ENCODE measurements at places on chromosomes 2 and 18.

GRCh38 chr2:5696404-5696944, 4.3 kb downstream of the SOX11 start:
- DNase-seq, result no peak

GRCh38 chr18:36899289-36899688, 70.4 kb downstream of the KIAA1328 start:
- DNase-seq, result no peak

- no peak for DNase-seq
Observed at GRCh38 chr2:31219131-31219969, 2.0 kb upstream of the CAPN14 start.

DNA sequence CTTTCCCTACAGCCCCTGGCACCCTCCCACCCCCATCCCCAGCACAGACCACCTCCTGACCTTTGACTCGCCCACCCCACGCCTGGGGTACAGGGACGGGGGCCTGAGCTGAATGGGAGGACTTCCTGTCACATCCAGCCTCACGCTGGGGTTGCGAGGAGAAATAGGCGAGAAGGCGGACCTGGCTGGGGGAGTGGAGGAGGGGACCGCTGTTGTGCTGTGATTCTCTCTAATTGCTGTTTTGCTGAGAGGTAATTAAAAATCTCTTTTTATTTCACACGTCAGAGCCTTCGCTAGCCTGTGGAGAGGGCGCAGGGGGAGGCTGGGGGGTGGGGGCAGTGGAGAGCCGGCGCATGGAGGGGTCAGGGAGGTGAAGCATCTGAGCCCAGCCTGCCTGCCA, 9.7 kb upstream of the ECEL1 start:
- no peak for DNase-seq

DNA sequence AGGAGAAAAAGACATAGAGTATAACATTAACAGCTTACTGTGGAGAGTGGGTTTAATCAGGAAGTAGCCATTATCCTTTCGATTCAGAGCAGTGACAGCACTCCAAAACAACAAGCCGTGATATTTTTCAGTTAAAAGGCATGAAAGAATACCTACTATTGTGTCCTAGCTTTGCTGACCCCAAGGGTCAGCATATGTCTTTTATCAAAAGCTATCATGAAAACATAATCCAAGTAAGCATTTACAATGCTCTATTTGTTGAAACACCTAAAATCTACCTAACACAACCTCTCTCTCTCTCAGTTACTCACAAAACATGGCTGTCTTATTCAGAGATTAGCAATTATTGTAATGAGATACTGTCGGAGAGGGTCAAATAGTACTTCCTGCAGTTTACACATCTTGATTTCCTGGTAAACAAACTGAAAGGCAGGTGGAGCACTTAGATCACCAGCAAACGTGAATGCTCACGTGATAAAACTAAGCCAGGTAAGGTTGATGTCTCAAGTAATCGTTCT, 100.0 kb downstream of the BAZ2B start:
- DNase-seq, result peak; percentile 7

DNA sequence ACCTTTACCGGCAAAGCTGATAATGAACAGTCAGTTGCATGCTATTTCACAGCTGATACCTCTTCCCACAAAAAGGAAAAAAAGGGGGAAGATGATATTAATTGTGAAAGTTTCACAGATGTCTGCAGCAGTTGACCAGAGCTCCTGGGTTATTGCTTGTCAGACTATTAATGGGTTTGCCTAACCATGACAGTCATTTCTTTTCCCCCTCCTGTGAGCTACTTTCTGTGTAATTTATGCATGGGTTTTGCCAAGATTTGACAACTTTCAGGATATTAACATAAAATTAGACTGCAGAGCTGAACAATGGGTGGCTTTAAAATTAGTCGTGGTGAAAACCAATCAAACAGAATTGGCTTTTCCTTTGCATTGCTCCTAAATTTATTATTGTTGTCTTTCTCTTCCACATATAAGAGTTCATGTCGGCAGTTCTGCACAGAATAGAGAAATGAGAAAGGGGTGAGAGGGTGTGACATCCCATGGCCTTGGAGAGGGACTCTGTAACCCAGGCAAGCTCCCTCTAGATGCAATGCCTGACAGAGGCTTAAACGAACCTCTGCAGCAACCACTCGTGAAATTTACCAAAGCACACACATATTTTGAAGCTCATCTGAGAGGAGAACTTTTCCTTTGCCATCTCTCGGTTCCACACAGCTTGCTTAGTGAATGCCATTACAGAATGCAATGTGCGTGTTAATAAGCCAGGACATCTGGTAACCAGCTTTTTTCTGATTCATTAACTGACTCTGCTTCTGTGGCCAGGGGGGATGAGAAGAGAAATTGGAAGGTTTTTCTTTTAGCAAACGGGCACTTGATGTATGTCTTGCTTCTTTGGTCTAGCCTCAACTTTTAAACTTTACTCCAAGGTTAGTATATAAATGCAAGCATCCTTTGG, 82.2 kb upstream of the ITGA4 start:
- no peak for DNase-seq

DNA sequence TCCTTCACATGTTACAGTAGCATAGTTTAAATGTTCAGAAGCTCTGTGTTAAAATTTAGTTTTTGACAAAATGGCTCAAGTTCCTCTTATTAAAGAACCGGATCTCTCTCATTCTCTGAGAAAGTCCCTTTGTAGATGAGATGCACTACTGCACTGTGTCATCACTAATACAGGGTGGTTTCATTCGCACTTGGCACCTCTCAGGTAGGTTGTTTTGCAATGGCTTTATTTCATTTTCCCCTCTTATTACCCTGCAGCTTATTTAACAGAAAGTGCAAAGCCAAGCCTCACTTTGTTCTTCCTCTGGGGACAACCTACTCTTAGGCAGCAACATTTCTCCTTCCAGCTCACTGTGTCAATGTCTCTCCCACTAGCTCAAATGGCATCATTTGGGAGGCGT, 185.1 kb downstream of the DLGAP1 start:
- DNase-seq, result no peak

- DNase-seq, result no peak
Observed at GRCh38 chr2:163011000-163011399, 172.4 kb upstream of the KCNH7 start.

DNA sequence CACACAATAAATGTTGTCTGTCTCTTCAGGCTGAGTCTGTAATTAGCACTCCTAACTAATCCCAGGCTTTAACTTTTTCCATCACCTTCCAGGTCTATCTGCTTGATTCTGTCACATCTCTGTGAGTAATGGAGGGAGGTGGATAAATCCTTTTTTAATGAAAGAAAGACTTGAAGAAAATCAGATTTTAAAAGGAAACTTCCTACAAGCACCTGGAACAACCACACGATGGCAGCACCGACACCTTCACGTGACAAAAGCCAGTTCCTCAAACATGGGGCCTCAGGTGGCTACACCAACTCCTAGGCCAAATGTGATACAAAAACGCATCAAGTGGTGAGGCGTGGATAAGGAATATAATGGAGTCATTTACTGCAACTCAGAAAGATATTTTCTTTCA, 41.8 kb downstream of the TGFBRAP1 start:
- DNase-seq, result no peak

- no peak for DNase-seq
Observed at GRCh38 chr2:100857341-100857740, 37.4 kb downstream of the NPAS2 start.

DNA sequence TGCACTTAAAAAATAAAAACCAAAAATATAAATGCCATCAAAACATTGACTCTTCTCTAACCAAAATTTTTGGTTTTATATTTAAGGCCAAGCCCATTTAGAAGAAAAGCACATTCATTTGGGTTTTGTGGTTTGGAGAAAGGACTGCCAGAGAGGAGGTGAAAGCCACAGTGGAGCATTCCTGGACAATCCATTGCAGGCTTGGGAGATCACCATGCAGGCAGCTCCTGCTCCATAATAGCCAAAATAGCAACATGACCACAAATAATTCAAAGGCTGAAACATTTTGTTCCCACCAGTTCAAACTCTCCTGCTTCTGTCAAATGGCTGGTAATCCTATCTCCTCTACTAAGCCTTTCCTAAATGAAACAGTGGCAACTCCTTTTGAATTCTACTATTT, 73.5 kb downstream of the GALNT3 start:
- no peak for DNase-seq

GRCh38 chr2:55985406-55985805, 61.8 kb upstream of the EFEMP1 start:
- DNase-seq, result no peak

- no peak for DNase-seq
Observed at GRCh38 chr2:191206613-191207471, 38.4 kb upstream of the MYO1B start.

GRCh38 chr18:11752116-11752911, 63.2 kb downstream of the GNAL start:
- DNase-seq, result no peak

GRCh38 chr2:154908327-154908726, 209.8 kb downstream of the KCNJ3 start:
- no peak for DNase-seq

GRCh38 chr18:28729321-28729720, 552.4 kb upstream of the CDH2 start:
- DNase-seq, result no peak

- no peak for DNase-seq
Observed at GRCh38 chr2:113894156-113894743, 4.4 kb downstream of the ACTR3 start.

GRCh38 chr18:2180586-2180985, 390.7 kb downstream of the METTL4 start:
- no peak for DNase-seq

DNA sequence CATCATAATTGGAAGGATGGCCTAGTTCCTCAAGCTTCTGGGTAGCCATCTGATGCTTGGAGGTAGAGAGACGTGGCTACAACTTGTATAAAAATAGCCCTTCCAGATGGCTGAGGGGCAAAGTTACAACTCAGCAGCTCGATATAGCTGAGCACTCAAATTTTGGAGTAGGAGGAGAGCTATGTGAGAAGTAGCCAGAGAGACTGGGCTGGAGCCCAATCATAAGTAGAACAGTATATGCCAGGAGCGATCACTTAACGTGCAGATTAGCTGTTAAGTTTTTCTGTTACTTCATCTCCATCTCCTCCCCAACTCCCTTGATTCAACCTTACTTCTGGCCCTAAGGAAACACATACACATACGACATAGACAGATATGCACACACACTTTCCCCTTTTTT, 28.8 kb downstream of the CNRIP1 start:
- no peak for DNase-seq

- no peak for DNase-seq
Observed at GRCh38 chr2:206611736-206612135, 30.6 kb upstream of the FAM237A start.

DNA sequence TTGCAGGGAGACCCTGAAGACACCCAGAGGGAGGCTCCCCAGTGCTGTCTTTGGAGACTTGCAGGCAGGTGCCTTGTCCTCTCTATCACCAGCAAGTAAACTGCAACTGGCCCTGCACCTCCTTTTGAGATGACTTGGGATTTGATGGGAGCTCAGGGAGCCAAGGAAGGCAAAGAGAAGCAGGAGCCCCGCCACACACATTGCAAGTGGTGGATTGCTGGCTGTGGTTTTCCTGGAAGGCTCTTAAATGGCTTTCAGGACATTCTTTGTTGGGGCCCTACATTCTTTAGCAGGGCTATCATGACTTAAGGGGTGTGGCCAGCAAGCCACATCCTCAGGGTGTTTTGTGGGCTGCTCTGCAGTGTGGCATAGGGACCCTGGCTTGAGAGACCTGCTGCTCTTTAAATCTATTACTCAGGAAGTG, 39.9 kb upstream of the CDC42EP3 start:
- no peak for DNase-seq

GRCh38 chr2:25618676-25619075, 54.7 kb downstream of the DTNB start:
- DNase-seq, result no peak

DNA sequence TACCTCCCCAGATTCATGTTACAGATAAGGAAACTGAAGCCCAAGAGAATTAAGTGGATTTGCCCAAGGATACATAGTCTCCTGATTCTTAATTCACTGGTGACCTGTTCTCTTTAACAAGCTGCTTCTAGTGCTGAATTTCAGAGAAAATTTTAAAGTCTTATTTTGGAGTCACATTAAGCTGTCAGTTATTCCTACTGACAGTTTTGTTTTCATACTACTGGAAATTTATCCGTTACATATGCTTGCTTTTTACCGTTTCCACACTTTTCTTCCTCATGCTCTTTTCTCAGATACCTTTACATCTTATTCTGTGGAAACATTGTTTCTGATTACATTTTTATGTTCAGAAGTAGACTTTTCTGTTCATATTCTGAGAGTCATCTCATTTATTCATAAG, 1.3 kb downstream of the MOB4 start:
- DNase-seq, result no peak

- DNase-seq, result no peak
Observed at GRCh38 chr2:207635468-207636200, 10.4 kb upstream of the METTL21A start.

- no peak for DNase-seq
Observed at GRCh38 chr2:172949522-172949921, 126.1 kb upstream of the MAP3K20 start.

Measured in cerebellar nuclear complex (tissue), 1 donor.